Central memory CD4-positive, alpha-beta T cell (primary cell): ENCODE measurements at places on chromosomes 11 and 22.

- DNase-seq = peak; percentile 6
These were observed 435.1 kb upstream of the DDI1 start for GRCh38 chr11:103601225-103601846.

DNA sequence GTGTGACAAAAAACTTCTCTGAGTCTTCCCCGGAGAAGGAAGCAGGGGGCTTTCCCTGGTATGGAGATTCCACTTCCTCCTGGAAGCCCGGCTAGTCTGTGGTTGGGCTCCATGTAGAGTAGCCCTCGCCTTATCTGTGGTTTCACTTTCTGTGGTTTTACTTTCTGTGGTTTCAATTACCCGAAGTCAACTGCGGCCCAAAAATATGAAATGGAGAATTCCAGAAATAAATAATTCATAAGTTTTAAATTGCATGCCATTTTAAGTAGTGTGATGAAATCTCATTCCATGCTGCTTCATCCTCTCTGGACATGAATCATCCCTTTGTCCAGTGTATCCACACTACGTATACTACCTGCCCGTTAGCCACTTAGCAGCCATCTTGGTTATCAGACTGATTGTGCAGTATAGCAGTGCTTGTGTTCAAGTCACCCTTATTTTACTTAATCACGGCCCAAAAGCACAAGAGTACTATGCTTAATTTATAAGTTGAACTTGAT lies 275.0 kb upstream of the SESN3 start:
- no peak for DNase-seq

DNA sequence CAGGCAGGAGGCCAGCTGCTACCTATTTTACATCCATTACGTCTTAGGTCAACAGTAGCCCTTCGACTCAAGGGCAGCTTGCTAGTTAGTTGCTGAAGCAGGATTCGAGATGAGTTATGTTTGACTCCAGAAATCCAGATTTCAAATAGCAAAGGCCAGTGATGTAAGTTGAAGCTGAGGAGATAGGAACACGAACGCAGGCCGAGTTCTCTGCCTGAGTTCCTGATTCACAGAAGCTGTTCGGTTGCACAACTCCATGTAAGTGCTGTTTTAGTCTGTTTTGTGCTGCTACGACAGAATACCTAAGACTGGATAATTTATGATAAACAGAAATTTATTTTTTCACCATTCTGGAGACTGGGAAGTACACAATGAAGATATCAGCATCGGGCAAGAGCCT lies 111.2 kb downstream of the SLC1A2 start:
- no peak for DNase-seq

- peak; percentile 35 for DNase-seq
These were observed 60.8 kb downstream of the SIK3 start for GRCh38 chr11:117037279-117037974.

GRCh38 chr11:44241851-44242250 lies 68.1 kb downstream of the ALX4 start:
- DNase-seq = no peak

DNA sequence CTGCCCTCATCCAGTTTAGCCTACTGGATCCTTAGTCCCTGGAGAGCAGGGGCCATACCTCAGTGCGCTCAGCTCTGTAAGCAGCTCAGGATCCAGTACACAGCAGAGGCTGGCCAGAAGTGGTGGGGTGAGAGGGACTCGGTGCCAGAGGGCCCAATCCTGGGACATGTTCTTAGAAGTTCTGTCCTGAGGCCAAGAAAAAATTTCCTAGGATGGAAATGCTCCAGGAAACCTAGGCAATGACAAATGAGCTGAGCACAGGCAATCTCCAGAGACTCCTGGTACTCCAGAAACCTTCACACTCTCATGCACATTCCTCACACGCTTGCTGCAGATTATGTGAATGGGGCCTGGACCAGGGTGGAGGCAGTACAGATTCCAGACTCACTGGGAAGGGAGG lies 89.6 kb downstream of the SERGEF start:
- DNase-seq = no peak

DNA sequence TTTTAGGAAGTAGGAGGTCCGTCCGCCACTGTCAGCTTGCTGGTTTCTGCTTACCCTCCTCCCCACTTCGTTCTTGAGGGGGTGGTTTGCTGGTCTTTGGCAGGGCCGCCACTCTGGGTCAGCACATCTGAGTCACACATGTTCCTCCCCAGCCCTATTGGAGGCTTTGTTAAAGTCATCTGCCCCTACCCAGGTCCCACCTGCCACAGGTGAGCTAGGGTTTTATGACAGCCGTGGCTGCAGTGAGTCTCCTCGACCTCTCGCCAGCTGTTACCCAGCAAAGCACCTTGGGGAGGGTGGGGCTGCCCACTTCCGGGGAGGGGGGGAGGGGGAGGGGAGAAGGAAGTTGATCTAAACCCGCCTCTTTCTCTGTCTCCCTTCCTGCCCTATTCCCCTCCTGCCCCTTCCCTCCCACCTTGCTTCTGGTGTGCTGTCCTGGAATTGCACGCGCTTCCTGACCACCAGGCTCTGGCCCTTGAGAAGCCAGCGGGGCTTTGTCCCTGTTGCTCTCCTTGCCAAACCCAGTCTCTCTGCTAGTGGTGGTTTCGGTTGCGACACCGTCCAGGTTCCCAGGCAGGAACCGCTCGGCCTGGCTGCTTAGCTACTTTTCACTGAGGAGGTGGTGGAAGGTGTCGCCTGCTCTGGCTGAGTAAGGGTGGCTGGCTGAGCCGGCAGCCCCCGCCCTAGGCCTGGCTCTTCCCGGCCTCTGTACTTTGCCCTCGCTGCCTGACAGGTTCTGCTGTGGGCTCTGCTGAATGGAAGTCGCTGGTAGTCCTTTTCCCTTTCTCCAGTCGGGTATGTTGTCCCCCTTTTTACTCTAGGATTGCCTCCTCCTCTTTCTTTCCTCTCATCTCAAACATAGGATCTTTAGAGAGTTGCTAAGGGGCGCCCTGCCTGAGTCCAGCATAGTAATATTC lies 28.5 kb downstream of the RCOR2 start:
- DNase-seq = peak; percentile 67

GRCh38 chr11:71946144-71946571 lies 17.3 kb downstream of the RNF121 start:
- no peak for DNase-seq

- no peak for DNase-seq
These were observed 76.5 kb downstream of the ME3 start for GRCh38 chr11:86595955-86596354.

- DNase-seq = no peak
These were observed 4.6 kb downstream of the ASCC2 start for GRCh38 chr22:29833392-29833965.

DNA sequence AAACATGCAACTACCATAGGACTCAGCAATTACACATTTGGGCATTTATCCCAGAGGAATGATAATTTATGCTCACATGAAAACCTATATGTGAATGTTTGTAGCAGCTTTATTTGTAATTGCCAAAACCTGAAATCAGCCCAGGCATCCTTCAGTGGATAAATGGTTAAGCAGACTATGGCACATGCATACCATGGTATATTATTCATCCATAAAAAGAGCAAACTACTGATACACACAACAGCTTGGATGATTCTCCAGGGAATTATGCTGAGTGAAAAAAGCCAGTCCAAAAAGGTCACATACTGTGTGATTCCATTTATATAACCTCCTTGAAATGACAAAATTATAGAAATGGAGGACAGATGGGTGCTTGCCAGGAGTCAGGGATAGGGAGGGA lies 86.7 kb downstream of the ALX4 start:
- no peak for DNase-seq

- no peak for DNase-seq
These were observed 2.4 kb upstream of the ALDH3B1 start for GRCh38 chr11:68007498-68008380.

DNA sequence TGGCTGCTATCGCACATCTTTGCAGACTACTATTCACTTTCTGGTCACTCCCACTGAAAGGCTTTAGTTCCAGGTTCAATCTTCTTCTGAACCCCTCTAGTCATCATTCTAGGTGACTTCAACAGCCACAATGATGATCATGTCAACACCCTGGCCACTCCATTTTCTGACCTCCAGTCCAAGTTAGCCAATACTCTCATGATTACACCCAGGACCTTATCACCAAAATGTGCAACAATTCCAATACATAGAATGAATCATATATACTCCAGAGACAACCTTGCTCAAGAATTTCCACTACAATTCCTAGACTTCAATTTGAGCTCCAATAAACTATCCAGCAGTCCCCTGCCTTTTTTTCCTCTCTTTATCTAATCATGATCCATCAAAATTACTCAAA lies 70.7 kb downstream of the PAK1 start:
- no peak for DNase-seq

DNA sequence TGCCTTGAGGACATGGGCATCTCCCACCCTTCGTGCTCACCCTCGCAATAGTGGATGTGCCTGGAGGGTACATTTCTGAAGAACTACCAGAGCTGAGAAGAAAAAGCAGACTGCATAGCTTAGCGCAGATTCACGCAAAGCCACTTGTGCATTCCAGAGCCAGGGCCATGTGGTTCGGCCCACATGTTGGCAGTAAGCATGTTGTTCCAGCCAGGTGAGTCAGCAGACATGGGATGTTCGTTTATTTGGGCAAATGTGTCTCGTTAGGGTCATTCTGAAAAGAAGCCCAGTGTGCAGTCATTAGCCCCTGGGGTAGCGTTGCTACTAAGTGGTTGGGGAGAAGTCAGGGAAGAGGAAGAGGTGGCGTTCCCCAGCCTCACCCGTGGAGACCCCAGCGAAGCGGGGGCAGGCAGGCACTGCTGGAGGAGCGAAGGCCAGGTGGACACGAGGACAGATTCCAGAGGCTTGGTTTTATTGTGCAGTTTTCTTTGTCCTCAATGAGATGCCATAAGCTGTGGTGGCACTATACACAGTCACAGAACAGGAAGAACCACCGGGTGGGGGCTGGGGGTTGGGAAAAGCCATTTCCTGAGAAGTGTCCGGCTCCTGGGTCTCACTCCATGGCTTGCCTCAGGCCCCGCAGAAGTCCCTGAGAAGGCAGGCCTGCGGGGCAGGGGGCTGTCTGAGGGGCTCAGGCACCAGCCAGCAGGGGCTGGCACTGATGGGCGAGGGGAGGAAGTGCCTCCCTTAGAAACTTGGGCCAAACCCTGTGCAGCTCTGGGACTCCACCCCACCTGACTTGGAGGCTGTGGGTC lies 5.0 kb downstream of the THY1 start:
- DNase-seq = no peak

- no peak for DNase-seq
These were observed 1065.3 kb downstream of the OPCML start for GRCh38 chr11:132466983-132467382.

DNA sequence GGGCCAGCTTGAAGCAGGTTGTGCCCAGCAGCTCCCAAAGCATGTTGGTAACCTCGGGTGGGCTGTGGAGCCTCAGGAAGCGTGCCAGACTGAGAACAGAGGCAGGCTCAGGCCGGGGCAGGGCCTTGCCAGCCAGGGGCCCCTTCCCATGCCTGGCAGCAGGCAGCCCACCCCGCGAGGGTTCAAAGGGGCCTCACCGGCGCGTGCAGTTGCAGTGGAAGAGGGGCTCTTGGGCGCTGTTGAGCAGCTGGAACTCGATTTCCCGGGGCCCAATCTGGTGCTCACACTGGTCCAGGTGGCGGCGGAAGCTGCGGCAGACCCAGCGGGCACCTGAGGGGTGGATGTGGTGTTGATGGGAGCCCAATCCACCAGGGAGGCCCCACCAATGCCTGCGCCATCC lies 3.6 kb downstream of the PLA2G3 start:
- no peak for DNase-seq

DNA sequence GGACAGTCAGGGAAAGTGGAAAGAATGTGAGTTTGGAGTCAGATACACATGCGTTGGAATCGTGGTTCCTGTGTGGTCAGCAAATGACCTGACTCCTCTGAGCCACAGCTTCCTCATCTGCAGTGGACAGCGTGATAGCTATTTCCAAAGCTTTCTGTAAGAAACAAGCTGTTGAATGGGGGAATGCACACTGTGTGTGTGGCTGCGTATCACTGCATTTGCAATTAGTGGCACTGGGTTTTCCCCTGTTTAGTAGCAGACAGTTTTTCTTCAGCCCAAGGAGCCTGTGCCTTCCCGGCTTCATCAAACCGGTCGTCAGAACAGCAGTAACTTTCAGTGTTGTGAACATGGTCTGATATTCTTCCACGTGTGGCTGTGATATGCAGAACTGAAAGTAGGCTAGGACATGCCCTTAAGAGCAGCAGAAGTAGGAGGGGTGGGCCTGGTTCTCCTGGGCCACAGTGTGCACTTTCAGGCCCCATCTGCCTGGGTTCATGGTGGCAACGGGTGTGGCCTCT lies 121.5 kb downstream of the RRAS2 start:
- DNase-seq = no peak

DNA sequence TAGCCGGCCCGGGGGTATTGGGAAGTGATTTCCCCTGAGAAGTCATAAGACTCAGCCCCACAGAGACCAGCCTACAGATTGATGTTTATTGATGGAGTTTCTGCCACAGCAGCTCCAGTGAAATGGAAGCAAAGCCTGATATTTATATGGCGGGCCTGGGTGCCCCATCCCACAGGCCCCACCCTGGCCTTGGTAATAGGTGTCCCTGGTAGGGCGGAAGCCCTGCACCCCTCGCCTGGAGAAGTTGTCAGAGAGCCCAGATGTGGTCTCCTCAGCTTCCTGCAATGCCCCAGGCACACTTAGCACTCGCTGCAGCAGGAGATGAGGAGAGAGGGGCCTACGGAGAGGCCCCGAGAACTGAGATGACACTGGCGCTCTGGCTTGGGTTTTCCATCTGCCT lies 107.4 kb downstream of the MORC2 start:
- no peak for DNase-seq

DNA sequence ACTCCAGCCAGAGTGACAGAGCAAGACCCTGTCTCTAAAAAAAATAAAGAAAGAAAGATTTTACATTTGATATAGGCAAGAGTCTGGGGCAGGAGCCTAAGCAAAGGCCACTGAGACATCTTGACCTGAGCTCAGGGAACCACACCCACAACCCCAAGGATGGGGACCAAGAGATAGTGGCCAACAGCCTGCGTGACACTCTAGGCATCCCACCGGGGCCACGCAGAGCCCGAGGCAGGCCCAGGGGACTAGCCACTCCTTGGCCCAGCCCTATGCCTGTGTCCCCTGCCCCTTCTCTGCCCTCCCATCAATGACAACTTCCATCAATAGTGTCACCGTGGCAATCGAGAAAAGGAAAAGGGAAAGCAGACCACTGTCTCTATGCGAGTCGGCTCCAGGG lies 41.1 kb downstream of the MN1 start:
- DNase-seq = no peak

GRCh38 chr22:20204806-20205205 lies 54.0 kb upstream of the CCDC188 start:
- DNase-seq = no peak

GRCh38 chr11:11155962-11156815 lies 196.9 kb downstream of the CSNK2A3 start:
- peak; percentile 57 for DNase-seq
